Large intestine (tissue), 12 donors: ENCODE measurements at places on chromosomes 1 and 21.

DNA sequence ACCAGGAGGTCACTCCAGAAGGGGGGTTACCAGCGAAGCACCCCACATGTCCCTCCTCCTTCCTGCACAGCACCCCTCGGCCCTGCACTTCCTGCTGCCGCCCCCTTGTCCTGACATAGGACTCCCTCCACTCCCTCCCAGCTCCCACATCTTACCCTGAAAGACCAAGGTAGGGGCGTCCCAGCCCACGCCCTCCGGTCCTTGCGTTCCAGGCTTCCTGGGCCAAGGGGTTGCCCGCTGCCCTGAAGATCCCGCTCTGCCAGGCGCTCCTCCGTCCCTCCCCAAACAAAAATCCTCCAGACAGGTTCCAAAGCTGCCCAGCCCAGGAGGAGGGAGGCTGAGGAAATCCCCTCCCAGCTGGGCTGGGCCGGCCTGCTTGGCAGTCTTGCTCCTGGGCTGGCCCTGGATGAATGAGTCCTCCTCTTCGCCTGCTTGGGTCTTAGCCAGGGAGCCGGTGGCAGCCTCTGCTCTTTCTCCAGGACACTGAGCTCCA lies at the start of gene RHBDL2:
RHBDL2 (minus strand) TSS at position 304 of the 493 bp plus-strand sequence. CDS start 22,618 bp downstream, outside the sequence.
- no peak for DNase-seq

- no peak for DNase-seq
These were observed 436.8 kb downstream of the KIF26B start for GRCh38 chr1:245591346-245592188.

GRCh38 chr1:56227886-56228285 lies 351.5 kb downstream of the PLPP3 start:
- no peak for DNase-seq

DNA sequence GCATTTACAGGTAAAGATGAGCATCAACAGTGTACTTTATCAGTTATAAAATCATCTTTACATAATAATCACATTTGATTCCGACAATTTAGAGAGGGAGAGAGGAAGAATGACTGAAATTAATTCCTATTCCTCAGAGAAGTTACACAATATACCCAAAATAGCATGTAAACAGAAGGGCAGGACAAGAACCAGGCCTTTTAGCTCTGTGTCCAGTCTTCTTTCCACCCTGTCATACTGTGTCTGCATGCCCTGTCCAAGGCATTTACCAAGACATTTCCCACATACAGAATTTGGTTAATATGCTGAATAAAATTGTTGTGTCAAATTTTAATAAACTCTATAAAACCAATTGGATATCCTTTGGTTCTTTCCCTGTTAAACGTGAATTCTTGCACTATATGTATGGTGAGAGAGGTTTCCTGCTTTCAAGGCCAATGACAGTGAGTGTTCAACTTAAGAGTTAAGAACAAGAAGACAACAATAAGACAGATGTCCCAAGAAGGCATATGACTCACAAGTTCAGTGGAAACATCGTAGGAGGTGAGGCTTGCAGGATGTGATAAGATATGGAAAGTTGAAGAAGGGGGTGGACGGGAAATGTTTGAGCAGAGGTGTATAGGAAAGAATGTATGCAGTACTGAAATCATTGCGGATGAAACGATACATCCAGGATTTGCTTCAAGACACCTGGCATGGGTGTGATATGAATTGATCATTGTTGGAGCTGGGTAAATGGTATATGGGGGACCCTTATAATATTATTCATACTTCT lies 20.8 kb downstream of the LRRC8B start:
- DNase-seq, result no peak

DNA sequence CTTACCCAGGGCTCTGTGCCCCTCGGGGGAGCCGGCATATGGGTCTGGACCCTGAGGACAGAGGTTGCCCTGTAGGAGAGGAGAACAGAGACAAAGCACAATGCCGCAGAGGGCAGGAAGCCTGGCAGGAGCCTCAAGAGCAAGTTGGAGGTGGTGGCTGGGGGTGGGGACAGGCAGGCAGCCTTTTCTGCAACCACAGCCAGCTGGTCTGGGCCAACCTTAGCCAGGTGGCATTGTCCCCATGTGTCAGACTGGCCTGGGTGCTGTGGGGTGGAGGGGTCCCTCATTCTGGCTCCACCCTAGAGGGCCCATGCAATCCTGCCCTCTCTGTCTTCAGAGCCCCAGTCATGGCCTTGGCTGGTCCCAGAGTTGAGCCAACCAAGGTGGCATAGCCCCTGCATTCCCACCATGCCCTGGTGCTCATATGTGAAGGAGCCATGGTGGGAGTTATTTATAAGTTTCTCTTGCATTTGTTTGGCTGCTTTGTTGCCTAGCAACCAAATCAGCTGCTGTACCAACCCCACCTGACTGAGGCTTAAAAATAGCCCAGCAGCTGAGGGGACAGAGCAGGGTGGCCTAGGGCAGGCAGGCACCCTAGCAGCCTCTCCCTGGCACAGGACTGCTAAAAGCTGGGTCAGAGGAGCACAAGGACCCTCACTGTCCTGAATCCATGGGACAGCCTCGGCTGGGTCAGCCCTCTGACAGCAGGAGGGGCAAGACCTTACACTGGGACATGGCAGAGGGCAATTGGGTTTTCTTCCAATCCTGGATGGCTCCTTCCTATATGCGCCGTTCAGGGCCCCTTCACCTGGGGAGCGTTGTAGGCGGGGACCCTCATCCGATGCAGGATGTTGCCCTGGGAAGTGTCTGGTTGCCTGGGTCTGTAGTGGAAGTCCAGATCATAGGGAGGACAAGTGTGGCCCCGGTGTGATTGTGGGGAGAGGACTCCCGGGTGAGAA lies 19.5 kb downstream of the MAP7D1 start:
- peak; percentile 51 for DNase-seq

DNA sequence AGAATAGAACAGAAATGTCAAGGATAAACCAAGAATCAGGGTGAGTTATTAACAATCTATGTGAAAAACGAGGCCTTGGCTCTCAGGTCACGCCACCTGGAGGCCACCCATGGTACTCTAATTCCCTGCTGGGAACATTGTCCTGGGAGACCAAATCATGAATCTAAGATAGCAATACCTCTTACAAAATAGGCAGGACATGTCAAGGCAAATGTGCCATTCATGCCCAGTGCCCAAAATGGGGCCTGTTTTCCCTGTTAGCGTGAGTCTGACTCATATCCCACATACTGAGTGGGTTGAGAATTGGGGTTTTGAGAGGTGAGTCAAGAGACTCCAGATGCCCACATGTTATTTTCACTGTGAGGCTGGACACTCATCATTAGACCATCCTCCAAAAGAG lies 380.8 kb downstream of the HHIPL2 start:
- DNase-seq, result no peak

DNA sequence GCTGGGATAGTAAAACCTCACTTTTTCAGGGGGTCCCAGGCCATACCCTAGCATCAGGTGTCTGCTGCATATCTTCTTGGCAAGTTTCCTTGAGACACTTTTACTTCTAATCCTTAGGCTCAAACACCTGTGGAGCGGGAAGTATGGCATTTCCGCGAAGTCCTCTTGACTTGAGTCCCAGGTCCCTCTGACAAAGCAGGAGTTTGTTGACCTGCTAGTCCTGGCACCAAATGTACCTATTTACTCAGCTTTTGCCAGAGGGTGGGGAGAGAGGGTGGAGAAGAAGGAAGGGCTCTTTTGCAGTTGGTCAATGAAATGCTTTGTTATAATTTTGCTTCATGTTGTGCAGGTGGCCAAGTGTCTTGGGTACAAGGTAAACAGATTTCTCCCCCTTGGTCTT lies 59.7 kb downstream of the CLIC6 start:
- DNase-seq, result no peak

DNA sequence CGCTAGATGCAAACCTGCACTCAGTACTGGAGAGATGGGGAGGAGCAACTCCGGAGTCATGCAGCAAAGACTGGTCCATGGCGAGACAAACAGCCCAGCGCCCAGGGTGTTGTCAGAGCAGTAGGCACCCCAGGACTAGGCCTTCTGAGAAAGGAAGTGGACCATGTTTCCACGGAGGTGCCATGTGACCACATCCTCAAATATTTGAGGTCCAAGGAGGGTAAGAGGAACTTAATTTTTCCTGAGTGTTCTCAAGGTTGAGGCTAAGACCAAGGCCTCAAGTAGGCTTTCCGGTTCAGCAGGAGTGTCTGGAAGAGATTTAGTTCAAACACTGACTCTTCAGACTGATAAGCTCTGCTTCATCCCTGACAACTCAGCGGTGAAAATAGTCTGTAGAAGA lies 186.2 kb downstream of the RHOU start:
- DNase-seq, result no peak

- no peak for DNase-seq
These were observed 249.9 kb downstream of the NFIA start for GRCh38 chr1:61332196-61332753.

DNA sequence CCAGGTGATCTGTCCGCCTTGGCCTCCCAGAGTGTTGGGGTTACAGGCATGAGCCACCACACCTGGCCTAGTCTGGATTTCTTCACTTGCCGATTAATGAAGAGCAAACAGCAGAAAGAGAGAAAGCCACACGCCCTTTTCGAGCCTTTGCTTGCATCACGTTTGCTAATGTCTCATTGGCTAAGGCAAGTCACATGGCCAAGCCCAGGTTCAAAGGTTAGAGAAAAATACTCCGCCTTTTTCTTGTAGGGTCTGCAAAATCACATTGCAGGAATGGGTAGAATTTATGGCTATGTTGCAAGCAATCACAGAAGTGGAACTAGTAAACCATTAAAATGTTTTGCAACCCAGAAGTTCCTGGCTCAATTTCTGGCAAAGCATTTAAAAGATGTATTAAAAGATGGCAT lies 26.8 kb upstream of the BACH1 start:
- DNase-seq, result peak; percentile 83

DNA sequence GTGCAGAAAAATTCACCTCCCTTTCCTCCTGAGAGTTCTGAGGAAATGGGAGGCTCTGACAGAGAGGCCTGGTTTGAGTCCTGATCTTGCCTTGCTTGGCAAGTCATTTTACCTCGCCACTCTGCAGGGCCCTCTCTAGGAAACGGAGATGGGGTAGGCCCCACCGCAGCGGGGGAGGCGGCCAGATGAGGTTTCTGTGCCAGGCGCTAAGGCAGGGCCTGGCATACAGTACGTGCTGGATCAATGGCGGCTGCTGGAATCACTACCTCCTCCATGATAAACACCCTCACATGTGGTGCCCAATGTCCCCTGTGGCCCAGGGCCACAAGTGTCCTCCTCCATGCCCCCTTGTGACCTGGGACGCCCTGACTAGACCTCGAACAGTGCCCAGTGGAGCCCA lies 499 bp upstream of the PLEKHG5 start:
- DNase-seq, result no peak

DNA sequence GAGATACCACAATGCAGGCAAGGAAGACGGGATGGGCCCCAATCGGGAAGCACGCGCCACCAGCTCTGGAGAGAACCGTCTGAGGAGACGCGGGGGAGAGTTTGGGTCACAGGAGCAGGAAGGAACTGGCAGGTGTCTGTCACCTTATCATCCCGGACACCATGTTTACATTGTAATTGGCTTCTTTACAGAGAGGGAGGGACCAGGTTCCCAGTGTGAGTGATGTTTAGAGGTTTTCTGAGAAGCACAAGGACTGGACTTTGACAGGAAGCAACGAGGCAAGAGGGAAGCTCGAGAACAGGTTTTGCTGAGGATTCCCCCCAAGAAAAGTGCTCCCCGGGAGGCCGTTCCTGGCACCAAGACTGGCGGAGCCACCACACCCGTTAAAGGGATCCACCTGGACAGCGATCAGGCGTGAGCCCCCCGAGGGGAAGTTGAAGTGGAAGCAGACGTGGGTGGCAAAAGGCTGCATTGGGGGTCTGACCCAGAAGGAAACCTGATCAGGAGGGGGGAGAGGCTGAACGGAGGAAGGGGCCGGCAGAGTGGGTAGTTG lies 957 bp downstream of the EPS15 start:
- peak; percentile 84 for DNase-seq

GRCh38 chr1:80509965-80510522 lies 1290.7 kb upstream of the ADGRL2 start:
- DNase-seq, result no peak

DNA sequence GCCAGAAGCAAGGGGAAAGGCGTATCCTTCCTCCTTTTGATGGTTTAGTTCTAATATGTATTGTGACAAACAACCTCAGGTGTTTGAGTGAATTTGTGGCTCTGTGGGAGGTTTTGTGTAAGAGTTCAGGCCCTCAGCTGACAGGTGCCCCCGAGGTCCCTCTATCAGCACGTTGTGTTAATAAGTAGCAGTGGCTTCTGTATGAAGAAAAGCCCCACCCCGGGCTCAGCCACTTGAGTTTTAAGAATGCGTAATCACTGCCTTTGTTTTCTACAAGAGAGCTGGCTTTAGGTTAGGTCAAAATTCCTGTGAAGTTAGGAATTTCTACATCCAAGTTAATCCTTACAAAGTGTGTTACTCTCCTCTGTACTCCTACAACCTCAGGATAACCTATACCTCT lies 92.4 kb upstream of the PGBD5 start:
- peak; percentile 37 for DNase-seq

- DNase-seq, result no peak
These were observed 158.8 kb downstream of the KIF26B start for GRCh38 chr1:245313576-245313975.

GRCh38 chr1:86201311-86201710 lies 44.7 kb upstream of the COL24A1 start:
- no peak for DNase-seq

GRCh38 chr1:34639701-34640100 lies 115.1 kb upstream of the GJB5 start:
- DNase-seq, result no peak

GRCh38 chr1:3289502-3289901 lies 165.0 kb upstream of the ARHGEF16 start:
- no peak for DNase-seq

DNA sequence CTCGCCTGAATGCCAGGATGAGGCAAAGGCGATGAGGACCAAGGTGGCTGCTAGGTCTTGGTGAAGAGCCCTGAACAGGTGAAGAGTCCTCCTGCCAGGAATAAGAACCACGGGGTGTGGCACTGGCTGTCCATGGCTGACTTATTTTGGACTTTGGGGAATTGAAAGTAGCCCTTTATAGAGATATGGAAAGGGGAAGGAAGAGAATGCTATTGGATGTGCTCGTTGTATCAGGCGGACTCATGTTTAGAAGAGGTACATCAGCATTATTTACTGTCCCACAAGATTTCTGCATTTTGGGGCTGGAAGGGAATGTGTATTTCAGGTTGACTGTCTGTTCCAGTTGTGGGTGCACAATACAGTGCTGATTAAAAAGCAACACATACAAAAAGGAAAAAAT lies 465.8 kb downstream of the DSCAM start:
- DNase-seq, result no peak

DNA sequence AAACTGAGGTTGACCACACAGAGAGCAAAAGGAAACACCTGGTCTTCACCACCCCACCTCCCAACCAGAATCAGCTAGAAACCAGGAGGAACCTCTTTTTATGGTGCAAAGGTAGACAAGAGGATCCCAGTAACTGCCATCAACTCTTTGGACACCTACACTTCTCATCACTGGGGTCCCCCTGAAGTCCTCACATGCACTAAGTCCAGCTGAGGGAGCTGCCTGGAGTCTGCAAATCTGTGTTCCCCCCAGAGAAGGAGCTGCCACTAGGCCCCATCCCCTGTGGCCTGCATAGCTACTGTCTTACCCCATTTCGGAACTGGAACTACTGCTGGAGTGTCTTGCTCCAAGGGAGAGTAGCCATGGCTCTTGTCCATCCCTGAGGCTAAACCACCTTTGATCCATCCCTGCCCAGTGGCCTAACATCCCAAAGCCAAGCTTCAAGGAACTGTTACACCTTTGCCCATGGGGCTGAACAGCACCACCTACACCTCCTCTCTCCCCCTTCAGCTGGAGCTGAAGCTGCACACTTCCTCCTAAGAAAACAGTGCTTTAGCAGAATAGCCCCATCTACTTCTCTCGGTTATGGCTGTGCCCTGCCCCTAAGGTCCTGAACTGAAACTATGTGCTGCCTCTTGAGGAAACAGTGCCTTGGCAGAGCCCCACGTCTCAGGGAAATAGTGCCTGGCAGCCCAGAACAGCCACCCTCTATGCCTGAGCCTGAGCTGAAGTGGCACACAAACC lies 85.4 kb upstream of the CD53 start:
- DNase-seq, result no peak
